Stimulated activated CD8-positive, alpha-beta memory T cell treated with anti-CD3 and anti-CD28 coated beads, Interleukin-7, amount 100 ng/mL, for 1 hour (primary cell): ENCODE measurements at places on chromosomes 7 and 10.

DNA sequence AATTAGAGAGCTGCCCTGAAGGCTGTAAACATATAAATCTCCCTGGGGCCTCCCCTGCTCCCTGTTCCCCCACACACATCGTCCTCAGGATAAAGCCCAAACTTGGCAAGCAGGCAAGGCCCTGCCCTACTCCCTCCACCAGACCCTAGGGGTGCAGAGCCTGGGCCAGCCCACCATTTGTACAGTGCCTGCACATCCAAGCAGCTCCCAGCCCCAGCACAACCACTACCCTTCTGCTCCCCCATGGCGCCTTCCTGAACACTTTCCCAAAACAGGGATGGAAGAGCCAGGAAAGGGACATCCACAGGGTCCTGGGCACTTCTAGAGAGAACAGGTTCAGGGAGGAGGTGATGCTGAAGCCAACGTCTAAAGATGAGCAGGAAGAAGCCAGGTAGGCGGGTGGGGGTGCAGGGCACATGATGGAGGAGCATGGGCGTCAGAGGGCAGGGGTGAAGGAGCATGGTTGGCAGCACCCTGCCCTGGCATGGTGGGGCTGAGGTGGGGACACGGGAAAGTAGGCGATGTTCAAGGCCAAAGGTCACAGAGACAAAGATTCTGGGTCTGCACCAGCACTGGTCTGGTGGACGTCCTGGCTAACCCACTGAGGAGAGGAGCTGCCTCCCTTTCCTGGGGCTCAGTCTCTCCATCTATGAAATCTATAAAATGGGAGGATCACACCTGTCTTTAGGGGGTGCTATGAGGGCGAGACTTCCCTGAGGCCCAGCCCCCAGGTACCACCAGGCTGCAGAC is 140.6 kb downstream of the ARHGAP22 start:
- DNase-seq, result no peak

DNA sequence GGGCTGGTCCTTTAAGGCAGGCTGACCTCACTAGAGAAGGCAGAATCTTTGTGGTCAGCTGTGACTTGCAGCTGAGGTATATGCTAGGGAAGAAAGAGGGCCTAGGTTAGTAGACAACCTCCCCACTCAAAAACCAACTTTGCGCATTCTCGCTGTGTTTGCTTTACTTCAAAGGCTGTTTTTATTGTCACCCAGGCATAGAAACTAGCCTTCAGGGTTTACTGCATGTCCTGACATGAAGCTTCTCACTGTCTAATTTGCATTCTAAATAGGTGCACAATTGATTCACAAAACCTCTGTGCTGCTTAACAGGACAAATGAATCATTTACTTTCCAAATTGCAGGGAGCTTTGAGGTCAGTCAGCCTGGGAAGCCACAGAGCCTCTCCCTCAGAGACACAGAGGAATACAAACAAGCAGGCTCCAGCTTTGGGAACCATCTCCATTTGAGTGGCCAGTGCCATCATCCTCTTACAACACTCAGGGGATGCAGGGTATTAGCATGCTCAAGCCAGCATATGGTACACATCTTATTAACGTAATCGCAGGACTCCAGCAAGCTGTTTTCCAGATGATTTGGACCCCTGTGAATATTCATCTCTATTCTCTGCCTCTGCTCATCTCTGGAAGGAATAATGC is 596.4 kb upstream of the GHITM start:
- no peak for DNase-seq

DNA sequence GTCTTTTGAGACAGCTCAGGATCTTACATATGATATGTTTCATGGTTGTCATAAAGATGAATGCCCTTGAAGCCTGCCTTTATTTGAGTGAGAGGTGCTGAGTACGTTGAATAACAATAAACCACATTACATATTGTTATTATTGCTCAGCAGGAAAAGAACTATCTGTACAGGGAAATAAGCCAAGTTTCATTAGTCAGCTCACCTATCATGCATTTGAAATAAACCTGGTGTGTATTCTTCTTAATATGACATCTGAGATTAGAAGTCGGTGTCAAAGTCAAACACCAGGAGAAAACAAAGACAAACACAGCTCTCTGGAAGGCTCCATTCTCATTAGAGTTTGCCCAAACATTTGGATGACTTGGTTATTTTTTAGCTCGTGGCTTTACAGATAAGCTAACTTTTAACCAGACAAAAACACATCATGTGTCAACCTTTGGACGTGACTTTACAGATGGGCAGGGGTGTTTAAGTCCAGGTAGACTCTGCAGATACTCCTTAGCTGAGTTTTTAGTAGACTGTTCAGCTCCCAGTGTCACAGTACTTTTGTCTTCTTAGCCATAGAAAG is 71.2 kb upstream of the AOAH start:
- no peak for DNase-seq

DNA sequence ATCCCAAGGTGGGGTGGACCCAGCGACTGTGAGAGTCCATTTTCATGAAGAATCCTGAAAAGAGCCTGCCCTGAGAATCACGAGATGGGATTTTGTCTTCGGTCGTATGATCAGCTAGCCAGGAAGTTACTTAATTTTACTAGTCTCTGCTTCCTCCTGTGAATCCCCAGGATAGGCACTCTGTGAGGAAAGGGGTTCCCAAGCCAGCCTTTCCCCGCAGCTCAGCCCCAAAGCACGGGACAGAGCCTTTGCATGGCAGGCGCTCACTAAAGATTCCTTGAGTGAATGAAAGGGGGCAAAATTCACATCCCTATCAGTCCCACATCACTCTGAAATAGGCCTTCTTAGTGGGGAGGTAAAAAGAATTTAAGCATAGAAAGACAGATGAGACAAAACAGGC is 219.6 kb downstream of the ADARB2 start:
- DNase-seq, result no peak
